ENCODE measurements at places on chromosomes 5 and 9.

DNA sequence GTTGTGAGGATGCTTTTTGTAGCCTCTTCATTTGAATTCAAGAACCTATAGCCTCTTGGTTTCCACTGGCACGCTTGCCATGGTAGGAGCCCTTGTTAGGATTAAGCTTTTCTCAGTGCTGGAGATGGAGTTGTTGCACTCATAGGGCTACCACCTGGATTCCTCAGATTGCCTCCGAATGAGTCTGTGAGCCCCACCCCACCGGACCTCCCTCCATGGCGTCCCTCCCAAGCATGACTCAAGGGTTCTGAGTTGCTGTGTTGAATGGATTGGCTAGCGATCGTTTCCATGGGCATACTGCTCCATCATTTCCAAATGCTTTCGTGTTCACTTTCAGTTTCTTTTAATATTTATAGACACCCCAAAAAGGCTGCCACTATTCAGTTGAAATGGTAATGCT lies 69.9 kb downstream of the DAPK1 start:
- no peak for DNase-seq

DNA sequence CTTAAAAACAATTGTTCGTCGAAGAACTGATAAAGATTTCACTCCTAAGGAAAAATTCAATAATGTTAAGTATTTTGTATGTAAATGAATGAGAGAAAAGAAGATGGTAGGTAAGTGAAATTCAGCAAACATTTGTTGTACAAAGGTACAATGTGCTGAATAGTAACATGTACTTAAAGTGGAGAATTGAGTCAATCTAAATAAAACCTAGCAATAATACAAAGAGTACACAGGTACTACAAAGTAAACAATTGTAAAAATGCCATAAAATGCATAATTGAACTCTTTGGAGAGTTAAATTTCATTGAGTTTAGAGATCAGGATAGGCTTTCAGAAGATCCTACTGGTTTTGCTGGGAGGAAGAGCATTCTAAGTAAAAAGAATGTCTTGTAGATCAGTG lies 82.9 kb downstream of the ERBIN start:
- no peak for DNase-seq

DNA sequence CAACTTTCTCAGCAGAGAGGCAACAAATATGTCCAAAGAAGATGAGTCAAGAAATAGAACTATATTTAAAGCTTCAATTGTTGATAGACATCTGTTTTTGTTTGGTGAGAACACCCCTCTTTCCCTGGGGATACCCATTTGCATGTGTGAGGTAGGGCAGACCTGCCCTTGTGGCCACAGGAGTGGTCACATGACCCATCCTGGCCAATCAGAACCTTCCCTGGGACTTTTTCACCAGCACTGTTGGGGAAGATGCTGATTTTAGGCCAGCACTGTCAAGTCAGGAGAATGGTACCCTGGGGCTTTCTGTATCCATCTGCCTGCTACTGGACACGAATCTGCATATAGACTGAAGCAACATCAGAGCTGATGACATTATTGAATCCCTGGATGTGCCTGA lies 211.2 kb downstream of the CDK5RAP2 start:
- no peak for DNase-seq

GRCh38 chr5:115241881-115242642 lies 20.6 kb downstream of the PGGT1B start:
- no peak for DNase-seq

- no peak for DNase-seq
Observed at GRCh38 chr9:103355000-103355399, 359.9 kb downstream of the CYLC2 start.

GRCh38 chr5:158354958-158355357 lies 496.0 kb upstream of the CLINT1 start:
- peak; percentile 19 for DNase-seq

GRCh38 chr5:168706655-168707069 lies 127.5 kb upstream of the PANK3 start:
- no peak for DNase-seq

GRCh38 chr5:33843579-33843978 lies 48.2 kb downstream of the ADAMTS12 start:
- DNase-seq, result no peak

- DNase-seq, result no peak
Observed at GRCh38 chr5:181191526-181192336, 13.3 kb downstream of the TRIM7 start.

DNA sequence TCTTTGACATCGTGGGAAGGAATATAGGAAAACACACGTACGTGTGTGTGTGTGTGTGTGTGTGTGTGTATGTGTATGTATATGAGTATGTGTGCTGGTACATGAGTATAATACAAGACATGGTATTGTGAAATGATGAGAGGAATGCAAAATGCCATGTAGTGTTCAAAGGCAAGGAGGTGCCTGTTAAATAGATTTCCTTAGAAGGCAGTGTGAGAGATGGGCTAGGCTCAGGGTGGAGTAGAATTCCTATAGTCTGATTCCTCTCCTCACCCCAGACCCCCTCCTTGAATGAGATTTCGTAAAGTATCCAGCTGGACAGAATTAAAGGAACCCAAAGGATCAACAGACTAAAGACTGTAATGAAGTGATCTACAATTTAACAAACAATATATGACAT lies 11.1 kb downstream of the GPR21 start:
- DNase-seq, result no peak

DNA sequence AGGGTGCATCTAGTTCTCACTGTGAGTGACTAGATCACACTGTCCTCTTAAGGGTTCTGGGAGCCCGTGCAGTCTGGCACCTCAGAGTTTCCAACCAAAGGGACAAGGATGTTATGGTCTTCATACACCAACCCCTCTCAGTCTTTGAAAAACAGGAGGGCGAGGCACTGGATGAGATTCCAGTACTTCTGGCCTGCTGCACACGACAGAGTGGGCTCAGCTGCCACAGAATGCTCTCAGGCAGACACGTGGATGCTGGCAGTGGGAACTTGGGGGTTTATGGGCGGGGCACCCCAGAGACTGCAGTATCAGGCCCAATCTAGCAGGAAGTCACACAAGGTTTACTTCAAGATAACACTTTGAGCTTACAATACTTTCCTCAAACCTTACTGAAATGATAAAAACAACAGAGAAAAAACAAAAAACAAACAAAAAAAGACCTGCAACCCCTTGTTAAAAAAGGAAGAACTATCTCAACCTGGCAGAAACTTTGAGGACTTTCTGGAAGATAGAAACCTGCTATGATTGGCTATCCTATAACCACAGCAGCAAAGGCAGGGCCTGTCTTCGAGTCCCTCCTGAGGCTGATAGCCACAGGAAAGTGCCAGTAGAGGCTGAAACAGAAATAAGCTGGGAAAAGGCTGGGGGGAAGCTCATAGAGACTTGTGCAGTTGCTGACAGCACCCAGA lies 28.3 kb upstream of the TGFBR1 start:
- DNase-seq, result peak; percentile 34

- peak; percentile 47 for DNase-seq
Observed at GRCh38 chr9:72396247-72397091, 31.5 kb upstream of the ZFAND5 start.
